ENCODE measurements at places on chromosomes 2 and 18.

- ATAC-seq: no peak
These were observed 12.8 kb upstream of the GCG start for GRCh38 chr2:162164802-162165201.

DNA sequence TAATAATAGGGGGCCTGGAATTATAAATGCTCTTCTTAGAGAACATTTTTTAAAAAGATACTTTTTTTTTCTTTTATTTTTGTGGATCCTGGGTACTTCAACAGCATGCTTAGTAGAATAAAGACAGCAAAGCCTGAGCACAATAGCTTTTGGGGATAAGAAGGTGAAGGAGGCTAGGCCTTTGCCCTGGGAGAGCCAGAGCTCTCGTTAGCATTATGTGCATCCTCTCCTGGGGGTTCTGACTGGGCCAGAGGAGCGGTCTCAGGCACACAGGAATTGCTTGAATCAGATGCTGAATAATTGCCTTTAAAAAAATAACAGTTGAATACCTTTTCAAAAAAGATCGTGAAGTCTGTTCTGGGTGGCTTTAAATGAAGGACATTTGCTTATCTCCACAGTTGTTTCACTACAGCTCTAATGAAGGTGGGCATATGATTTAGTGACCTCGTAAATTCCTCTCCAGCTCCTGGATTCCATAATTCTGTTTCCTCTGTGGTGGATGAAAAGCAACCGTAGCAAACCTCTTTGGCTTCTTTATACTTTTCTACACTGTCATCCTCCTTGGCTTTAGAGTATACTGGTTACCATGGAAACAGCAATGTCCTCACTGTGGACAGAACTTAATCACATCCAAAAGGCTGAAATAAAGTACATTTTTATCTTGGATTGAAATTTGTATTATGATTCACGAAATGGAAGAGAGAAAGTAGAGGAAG is 133.8 kb downstream of the MAIP1 start:
- no peak for ATAC-seq

DNA sequence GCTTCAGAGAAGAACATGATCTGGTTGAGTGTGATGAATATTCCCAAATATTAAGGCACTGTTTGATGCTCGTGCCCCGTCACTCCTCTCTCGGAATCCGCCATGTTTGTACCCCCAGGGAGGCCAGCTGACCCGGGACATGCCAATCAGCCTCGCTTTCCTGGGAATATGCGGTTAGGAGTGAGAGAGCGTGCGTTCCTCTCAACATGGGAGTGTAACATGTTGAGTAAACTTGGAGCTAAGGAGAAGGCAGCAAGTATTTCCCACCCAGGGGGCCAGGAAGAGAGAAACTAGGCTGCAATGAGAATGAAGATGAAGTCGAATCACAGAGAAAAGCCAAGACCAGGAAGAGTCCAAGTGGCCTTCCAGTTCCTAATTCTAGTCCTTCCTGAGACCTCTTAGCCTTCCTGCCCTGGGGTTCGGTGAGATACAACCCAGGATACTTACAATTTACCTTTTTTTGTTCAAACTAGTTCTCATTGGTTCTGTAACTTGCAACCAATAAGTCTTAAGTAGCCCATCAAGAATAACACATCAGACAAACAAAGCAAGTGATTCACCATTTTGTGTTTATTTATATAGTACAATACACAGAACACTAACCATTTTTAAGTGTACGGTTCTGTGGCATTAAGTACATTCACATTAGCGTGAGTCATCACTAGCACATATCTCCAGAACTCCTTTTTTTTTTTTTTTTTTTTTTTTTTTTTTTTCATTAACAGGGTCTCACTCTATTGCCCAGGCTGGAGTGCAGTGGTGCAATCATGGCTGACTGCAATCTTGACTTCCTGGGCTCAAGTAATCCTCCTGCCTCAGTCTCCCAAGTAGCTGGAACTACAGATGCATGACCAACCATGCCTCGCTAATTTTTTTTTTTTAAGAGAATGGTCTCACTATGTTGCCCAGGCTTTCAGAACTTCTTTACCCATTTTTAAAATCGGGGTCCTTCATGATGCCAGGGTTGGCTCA is 36.4 kb upstream of the SLC1A4 start:
- peak; percentile 43 for ATAC-seq

DNA sequence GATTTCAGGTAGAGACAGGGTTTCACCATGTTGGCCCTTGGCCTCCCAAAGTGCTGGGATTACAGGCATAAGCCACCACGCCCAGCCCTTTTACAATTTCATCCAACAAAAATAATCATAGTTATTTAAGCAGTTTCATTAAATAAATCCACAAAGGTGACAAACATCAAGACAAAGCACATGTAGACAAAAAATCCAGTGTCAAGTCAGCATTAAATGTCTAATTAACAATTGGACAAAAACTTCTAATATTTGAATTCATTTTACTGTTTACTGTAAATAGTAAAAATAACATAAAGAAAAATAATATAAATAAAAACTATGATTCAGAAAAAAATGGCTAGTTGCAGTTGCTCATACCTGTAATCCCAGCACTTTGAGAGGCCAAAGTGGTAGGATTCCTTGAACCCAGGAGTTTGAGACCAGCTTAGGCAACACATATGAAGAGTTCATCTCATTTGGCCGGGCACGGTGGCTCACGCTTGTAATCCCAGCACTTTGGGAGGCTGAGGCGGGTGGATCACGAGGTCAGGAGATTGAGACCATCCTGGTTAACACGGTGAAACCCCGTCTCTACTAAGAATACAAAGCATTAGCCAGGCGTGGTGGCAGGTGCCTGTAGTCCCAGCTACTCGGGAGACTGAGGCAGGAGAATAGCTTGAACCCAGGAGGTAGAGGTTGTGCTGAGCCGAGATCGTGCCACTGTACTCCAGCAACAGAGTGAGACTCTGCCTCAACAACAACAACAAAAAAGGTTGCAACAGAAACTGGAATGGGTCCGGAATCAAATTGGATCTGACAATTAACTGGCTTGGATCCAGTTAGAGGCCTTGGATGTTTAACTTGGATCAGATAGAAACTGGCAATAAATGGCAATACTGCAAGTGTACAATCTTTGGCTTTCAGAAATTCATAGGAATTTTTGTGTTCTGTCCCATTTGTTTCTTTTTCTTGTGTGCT is 56.9 kb upstream of the MAT2A start:
- no peak for ATAC-seq

GRCh38 chr18:21083017-21083416 is 28.6 kb downstream of the ROCK1 start:
- no peak for ATAC-seq

DNA sequence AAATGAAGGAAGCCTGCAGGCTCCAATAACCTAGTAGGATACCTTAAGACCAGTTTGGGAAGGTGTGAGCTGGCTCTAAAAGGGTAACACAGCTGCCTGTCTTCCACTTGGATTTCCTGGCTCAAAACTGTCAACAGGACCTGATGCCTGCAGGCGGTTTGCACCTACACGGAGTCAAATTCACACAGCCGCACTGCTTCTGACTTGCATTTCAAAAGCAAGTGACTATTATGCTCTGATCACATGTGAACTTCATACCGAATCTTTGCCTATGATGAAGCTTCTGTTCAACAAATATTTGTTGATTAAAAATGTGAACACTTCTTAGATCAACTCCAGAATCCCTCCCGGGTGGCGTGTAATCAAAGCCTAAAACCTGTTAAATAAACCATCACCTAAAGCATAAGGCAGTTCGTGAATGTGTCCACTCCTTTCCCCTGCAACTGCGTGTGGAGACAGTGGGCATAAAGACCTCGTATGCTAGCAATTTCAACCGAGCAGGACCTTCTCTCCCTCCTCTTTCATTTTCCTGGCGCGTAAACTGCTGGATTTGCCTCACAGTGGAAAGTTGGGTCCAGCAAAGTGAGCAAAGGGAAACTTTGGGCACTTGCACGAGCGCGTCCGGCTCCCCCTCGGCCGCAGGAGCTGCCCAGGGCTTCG is 784 bp downstream of the CRACDL start:
- ATAC-seq: peak; percentile 35

GRCh38 chr2:16031058-16031847 is 90.9 kb downstream of the MYCN start:
- no peak for ATAC-seq

DNA sequence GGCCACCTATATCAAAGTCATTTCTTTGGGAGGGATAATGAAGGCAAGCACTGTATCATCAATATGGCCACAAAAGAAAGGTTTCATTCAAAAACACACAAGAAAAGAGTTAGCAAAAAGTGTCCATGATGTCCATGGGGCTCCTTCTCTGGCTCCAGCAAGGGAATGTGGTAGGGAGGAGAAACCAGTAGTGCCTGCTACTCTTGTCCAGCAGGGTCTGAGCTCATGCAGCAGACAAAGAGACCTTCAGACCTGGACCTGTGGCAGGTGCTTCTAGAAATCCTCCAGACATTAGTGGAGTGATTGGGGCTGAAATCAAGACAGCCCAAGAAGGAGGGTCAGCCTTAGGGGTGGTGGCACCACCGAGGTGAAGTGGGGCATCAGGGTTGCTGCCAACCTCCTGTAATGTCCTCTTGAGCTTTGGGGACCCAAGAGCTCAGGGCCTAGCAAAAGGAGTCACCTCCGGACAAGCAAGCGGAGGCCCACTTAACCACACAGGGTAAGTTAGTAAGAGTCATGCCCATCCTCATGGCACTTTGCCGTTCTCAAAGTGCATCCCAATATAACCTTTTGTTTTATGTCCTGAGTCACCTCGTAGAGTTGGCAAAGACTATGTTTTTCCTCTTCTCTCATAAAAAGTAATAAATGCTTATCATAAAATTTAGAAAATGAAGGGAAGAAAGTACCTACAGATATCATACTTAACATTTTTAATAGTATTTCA is 112.6 kb upstream of the YPEL5 start:
- peak; percentile 74 for ATAC-seq

DNA sequence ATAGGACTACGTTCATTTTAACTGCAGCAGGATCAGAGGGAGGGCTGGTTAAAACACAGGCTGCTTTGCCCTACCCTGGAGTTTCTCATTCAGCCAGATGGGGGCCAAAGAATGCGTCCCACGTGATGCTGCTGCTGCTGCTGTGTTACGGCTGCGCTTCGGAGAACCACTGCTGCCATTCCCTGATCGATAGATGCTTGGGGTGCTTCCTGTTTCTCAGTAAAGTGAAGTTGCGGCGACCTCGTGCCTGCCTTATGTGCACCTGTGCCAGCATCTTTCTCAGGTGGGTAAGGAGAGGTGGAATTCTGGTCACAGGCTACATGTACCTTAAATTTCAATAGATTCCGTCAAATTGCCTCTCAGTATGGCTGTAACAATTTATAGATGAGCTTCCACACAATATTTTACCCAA is 24.7 kb upstream of the TOGARAM2 start:
- no peak for ATAC-seq

- no peak for ATAC-seq
These were observed 4.3 kb downstream of the UGT1A9 start for GRCh38 chr2:233676046-233676445.

DNA sequence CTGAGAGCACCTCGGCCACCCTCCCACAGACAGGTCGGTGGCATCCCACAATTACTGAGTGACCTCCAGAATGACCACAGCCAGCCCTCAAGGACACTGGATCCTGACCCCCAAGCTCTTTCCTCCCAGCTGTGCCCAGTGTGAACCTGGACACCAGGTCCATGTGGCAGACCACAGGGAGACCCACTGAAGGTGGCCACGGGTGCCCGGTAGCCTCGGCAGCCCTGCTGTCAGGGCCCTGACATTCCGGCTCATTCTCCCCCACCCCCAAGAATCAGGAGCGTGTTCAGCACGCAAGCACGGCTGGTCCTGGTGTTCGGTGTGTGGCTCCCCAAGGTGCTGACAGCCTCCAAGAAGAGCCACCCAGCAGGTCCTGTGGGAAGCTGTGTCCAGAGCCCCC is 32.8 kb downstream of the AQP12A start:
- no peak for ATAC-seq

DNA sequence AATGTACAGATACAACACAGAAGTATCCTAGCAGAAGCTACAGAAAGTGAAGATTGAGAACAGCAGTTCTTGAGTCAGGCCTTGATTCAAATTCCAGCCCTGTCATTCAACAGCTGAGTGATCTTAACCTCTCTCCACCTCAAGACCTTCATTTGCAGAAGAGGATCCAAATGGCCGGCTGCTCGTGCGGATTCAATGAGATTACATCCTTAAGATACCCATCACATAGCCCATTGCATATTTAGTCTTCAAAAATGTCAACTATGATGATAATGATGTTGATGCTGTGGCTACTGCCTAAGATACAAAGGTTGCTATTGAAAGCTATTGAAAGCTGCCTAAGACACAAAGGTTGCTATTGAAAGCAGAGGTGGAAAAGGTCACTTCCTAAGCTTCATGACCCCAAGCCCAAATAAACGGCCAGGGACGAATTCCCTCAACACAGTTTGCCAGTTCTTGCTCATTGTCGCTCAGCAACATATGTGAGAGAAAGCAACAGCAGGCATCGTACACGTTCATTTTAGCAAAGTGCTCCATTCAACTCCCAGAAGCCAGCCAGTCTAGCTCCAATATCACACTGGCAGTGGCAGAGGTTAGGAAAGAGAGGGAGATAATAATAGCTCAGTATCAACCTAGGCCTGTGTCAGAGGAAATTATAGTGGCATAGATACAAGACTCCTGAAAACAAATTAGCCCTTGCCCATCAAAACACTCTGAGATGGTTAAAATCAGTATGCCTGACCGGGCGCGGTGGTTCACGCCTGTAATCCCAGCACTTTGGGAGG is 36.1 kb downstream of the MRPL35 start:
- ATAC-seq: no peak

- no peak for ATAC-seq
These were observed 647.3 kb downstream of the SOCS6 start for GRCh38 chr18:70936160-70936559.

DNA sequence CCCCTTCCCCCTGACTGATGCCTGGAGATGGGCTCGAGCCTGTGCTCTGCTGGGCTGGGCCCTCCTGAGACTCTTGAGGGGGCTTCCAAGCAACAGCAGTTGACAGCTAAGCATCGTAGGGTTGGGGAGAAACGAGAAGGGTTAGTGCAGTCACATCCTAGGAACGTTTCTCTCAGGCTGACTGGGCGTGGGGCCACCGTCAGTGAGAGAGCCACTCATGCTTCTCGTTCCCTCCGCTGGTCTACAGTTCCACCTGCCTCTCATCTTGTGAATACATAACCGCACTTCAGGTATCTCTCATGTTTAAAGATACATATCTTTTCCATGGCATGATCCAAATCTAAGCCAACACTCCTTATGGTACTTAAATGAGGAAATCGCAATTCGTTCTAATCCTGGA is 66.4 kb downstream of the TRAPPC12 start:
- ATAC-seq: no peak
